ENCODE measurements at places on chromosomes 2 and 18.

DNA sequence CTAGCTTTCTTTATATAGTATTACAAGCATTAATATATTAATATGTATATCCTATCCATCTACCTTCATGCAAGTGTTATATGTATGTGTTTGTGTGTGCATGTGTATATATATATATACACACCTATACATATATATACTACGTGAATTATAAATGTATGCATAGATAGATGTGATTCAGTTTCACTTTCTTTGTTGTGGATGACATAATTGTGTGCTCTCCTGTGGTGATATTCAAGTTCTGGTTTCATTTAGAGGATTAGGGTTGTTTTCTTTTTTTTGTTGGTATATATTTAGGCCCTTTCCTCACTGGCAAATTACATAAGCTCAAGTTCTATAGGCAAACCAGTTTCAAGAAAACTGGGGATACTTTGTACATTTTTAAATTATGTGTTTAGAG lies 225.7 kb upstream of the FANCL start:
- DNase-seq = no peak

- DNase-seq = no peak
Measured at GRCh38 chr18:416930-417329, 83.6 kb downstream of the COLEC12 start.

- DNase-seq = no peak
Measured at GRCh38 chr2:101509499-101510284, 34.8 kb upstream of the RFX8 start.

DNA sequence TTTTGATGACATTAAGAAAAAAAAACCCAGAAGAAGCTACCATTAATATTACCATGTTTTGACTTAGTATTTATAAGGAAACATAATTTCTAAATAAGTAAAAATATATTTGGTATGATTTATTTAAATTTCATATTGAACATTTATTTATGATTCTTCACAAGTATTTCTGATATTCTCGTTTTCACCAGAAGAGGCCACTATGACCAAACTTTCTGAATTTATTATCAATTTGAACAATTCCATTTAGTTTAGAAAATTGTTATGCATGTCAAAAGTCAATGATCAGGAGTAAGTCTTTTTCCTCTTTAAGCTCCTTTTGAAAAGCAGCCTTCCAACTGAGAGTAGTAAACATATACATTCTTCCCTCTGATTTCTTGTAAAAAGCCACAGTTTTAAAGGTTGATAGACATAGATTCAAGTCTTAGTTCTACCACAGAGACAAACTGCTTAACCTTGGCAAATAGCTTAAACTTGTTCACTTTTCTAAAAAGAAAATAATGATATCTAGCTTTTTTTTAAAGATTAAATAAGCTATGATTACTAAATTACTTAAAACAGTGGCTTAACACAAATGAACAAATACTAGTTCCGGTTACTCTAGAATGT lies 329.9 kb downstream of the TRIB2 start:
- no peak for DNase-seq

GRCh38 chr2:26347286-26347865 lies 787 bp upstream of the ADGRF3 start:
- DNase-seq = no peak

DNA sequence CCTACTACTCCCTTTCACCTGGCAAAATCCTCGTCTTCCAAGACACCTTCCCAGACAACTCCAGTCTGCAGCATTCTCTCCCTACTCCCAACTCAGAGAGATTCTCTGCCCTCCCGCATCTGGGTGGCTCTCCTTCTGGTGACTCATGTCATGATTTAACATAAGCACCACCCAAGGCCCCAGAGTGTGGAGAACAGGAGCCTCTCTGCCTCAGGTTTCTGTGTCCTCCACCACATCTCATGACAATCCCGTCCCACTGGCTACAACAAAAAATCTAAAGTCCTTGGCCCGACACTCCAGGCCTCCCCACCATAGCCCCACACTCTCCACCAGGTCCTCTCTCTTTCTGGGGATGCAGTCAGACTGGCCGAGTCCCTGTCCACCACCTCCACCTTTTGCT lies 197.1 kb downstream of the BCL11A start:
- no peak for DNase-seq

DNA sequence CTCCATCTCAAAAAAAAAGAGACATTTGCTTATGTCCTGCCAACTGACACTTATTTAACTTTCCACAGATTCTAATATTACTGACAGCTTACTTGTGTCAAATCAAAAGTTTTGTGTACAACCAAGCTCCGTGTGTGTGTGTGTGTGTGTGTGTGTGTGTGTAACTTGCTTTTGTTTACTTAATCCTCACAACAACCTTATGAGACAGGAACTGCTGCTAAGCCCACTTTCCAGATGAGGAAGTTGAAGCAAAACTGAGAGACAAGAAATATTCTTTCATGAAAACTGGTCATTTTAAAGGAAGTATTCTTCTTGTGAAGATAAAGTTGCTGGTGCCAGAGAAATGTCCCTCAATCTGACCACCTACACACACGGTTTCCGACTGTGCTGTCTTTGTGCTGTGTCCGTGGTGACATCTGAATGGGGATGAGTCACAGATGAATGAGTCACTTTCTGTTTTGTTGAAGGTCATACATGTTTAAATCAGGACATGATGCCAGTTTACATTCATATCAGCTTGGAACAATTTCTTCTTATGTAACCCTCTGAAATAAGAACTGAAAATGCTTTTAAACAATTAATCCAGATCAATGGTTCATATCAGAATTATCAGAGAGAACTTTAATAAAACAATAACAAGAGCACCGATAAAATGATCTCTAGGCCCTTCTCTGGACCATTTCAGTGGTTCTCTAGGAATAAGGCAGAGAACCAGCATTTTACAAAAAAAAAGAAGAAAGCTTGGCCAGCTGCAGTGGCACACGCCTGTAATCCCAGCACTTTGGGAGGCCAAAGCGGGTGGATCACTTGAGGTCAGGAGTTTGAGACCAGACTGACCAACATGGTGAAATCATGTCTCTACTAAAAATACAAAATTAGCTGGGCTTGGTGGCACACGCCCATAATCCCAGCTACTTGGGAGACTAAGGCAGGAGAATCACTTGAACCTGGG lies 95.5 kb downstream of the THNSL2 start:
- DNase-seq = no peak

DNA sequence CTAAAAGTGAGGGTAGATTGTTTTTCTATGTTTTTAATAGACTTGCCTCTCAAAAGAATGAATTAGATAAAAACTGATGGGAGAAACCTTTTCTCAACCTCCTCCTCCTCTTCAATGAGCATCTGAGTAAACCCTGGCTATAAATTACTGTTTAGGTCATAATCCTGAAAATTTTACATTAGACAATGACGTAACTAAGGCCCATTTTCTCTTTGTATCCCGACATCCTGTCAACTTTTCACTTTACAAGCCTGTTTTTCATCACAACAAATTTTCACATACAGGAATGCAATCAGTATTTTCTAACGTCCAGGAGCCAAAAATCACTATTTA lies 1.3 kb downstream of the SPIRE1 start:
- no peak for DNase-seq

DNA sequence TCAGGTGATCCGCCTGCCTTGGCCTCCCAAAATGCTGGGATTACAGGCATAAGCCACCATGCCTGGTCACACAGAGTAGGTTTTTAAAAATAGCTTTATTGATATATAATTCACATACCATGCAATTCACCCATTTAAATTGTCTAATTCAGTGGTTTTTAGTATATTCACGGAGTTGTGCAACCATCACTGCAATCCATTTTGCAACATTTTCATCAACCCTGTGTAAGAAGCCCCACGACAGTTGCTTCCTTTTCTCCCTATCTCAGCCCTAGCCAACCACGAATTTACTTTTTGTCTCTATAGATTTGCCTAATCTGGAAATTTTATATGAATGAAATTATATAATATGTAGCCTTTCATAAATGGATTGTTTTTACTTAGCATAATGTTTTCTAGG lies 266.4 kb downstream of the NAPG start:
- DNase-seq = no peak

DNA sequence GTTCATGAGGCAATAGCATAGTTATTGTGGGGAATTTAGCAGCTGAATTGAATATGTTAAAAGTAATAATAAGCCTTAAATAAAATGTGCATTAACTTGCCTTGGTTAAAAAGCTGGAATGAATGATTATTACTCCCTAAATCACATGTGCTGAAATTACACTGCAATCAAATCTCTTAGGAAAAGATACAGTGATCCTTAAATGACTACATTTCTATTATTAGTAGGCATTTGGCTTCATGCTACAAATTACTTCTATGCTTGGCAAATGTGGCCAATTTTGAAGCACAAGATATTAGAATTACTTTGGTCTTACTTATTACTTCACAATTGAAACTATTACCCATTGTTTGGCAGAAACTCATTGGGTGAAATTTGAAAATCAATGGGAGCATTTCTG lies 5.4 kb downstream of the RND3 start:
- DNase-seq = no peak

GRCh38 chr2:98157557-98157956 lies 70.6 kb downstream of the VWA3B start:
- no peak for DNase-seq

DNA sequence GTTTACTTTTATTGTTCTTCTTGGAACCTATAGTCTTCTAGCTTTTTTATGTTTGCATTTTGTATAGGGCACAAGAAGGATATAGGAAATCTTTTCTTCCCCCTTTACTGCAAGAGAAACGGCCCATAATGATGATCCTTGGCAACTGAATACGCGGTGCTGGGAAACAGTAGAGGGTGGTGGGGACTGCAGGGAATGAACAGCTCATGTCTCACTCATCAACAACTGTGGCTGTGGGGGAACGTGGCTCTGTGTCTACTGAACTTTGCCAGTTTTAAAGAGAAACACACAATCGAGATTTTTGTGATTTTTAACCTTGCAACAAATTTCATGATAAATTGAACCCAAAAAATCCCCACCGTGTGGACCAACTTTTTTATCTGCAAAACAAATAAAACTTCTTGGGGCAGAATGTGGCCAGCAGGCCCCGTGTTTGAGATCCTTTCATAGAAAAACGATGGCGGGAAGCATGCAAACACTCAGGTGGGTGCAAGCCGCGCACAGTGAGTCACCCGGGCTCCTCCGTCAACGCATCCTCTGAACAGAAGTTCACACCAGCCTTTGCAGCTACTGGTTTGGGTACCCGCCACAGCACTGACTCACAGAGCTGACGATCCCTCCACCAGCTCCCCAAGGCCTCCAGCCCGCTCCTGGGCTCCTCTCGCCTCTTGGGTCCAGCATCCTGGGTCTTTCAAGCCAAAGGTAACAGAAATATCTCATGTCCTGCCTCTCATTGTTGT lies 149.3 kb downstream of the COL6A3 start:
- DNase-seq = no peak

DNA sequence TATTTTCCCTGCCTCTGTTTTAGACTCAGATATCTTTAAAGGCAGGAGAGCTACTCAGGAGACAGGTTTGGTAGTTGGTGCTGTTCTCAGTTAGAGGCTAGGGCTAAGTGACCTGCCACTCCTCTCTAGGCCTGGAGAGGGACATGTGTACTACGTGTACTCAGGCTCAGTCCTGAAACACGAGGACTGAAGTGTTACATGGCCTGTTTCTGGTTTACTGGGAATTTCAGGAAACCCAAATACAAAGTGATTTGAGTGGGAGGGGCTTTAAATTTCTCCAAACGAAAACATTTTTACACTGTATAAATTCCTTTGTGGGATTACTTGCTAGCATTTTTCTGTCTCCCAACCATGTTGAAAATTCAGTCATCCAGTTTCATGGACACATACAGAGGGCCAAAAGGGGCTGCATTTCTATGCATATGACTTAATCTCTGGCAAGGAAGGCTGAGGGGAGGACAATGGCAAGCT lies 343.3 kb downstream of the CYP26B1 start:
- no peak for DNase-seq

- DNase-seq = no peak
Measured at GRCh38 chr2:54590216-54591120, 133.0 kb upstream of the EML6 start.

DNA sequence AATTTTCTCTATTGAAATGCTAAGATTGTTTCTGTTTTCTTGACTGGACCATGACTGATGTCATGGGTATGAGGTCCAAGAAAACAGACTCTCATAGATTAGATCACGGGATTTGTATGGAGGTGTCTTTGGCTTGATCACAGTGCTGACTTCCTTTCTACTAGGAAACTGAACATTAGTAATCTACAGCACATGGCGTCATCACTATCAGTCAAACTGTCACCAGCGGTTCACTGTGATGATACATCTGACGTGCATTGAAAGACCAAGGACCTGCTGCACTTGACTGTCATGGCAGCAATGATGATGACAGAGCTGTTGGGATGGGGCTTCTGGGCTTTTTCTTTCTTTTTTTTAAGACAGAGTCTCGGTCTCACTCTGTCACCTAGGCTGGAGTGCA lies 28.2 kb upstream of the IMPA2 start:
- DNase-seq = no peak

DNA sequence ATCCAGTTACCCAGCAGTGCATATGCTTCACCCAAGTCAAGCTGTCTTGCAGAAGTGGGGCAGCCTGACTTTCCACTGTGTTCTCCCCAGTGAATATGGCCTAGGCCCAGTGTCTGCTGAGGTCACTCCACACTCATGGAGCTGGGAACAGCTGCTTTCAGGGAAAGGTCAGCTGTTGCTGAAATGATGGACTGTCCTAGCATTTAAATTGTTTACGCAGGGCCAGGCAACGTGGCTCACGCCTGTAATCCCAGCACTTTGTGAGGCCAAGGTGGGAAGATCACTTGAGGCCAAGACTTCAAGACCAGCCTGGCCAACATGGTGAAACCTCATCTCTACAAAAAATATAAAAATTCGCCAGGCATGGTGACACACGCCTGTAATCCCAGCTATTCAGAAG lies 86.5 kb downstream of the LIPG start:
- DNase-seq = no peak

- DNase-seq = no peak
Measured at GRCh38 chr2:233387667-233388528, 33.6 kb downstream of the DGKD start.

GRCh38 chr18:39599251-39599650 lies 2033.7 kb upstream of the CELF4 start:
- no peak for DNase-seq

- DNase-seq = no peak
Measured at GRCh38 chr2:28610583-28611201, 114.8 kb downstream of the PLB1 start.

DNA sequence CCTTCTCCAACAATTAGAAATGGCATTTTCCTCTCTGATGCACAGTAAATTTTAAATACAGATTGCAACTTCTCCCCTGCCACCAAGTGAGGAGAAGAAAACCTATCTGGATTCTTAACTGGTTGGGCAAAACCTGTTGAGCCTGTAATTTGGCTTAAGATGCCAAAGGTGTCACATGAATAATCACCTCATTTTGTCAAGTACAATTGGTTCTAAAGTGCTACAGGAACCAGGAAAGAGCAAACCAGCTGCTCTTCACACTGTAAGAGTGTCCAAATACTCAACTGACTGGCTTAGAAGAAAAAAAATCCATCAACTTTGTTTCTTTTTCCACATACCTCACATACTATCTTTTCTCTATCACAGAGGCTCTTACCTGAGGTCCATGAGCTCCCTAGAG lies 35.4 kb downstream of the NPC1 start:
- DNase-seq = no peak
